ENCODE measurements at places on chromosomes 3 and 15.

GRCh38 chr3:149936812-149937230, 33.9 kb downstream of the PFN2 start:
- peak; percentile 30 for DNase-seq

DNA sequence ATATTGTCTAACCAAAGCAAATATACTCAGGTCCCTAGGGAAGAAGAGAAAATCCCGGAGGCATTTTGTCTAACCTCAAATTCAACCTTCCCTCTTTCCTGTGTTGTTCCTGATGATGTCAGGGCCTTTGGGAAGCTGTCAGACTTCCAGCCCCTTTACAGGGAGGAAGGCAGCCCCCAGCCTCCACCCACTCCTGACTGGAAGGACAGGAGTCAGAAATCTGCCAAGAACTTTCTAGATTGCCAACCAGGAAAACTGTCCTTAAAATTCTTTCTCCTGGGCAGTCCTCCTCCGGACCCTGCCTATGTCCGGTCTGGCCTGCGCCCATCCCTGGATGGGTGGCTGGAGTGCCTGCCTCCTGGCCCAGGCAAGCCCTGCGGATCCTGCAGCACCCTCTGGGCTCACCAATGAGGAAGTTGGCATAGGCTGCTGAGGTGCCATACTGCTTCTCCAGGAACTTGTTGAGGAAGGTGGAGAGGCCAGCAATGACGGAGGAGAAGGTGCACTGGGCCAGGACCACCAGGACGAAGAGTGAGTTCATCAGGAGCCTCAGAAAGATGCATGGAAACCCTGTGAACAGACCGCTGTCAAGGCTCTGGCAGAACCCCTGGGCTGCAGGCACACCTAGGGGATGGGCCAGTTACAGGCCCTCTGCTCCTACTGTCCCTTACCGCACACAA, 52.6 kb upstream of the RAB6B start:
- no peak for DNase-seq

- DNase-seq, result no peak
Observed at GRCh38 chr3:50466177-50466576, 37.3 kb downstream of the CACNA2D2 start.

- DNase-seq, result no peak
Observed at GRCh38 chr15:63073497-63074172, 31.1 kb downstream of the TPM1 start.

DNA sequence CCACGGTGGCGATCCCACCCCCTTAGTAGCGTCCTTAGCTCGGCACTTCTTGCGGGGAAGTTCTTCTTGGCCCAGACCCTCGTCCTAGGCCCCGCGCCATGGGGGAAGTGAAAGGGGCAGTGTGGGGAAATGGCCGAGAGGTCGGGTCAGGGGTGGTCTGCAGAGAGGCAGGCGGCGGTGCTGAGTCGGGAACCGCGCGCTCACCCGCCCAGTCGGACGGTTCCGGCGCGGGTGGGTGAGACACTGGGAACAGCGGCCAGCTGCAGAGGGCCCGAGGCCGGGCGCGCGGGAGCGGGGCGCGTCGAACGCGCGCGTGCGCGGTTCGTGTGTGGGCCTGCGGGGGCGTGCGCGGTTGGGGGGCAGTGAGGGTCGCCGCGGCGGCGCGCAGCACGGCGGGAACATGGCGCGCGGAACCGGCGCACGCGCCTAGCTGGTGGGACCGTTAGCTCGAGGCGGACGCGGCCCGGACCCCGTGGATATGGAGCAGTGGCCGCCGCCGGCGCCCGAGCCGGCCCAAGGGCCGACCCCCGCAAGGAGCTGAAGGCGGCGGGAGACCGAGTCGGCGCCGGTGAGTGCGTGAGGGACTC, 246.9 kb downstream of the GOLGA6L6 start:
- DNase-seq, result no peak

DNA sequence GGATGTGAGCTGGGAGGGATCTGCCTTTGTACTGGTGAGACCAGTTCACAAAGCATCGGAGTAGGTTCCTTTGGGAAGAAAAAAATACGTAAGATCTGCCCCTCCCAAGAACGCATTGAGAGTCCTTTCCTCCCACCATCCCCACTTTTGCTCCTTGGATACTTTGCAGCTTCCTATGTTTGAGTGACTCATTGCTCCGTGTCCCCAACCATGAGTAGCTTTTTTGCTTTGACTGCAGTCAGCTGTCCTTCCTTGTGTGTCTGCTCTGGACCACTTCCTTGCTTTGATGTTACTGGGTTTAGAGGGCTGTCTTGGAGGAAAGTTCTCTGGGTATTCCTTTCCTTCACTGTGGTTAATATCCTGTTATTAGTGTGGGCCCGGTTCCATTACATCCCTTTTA, 43.2 kb upstream of the PTPN23 start:
- DNase-seq, result no peak

- no peak for DNase-seq
Observed at GRCh38 chr15:59556380-59556779, 55.2 kb upstream of the GCNT3 start.

GRCh38 chr3:120410116-120410515, 40.7 kb downstream of the FSTL1 start:
- no peak for DNase-seq

DNA sequence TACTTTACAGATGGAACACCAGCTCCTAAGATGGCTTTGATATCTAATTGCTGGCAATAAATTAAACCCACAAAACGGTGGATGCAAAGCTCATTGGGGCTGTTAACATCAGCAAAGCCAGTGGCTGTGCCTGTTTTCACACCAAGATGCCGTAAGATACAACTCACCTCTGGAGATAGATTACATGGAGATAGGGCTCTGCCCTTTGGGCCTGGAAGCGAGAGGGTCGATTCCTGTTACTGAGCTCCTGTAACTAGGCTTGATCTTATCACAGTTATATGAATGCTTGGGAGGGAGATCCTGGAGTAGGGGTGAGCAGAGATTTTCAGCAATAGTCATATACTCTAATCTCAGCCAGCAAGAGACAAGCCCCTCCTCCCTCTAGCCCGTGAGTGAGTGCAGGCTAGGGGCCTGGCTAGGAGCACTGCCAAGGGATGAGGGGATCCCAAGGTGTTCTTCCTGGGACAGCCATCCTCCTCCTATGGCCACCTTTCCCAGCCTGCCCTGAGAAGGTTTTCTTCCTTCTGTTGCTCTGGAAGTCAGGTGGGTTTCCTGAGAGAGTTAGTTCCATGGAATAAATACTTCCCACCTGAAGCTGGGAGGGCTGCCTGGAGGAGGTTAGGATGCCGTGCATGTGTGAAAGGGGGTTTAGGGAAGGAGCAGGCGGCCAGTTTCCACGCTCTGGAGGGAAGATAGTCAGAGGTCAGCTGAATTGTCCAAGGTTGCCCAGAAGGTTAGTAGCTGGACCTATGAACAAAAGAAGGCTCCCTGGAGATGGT, 18.1 kb upstream of the DOCK3 start:
- DNase-seq, result no peak

DNA sequence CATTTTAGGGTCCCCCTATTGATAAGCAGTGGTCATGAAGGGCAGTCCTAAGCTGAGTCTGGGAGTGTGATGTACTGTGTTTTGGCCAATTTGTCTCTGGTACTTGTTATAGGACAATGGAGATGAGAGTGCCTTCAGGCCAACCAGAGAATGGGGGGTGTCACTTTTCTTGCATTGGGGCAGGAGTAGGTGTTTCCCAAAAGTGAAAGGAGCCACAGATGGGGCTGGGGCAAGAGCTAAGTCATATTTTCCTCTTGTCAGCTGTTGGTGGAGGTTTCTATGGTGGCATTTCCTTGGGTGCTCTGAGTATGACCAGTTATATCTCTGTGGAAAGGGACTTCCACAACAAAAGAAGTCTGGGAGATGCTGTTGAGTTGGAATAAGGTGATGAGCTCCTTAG, 24.7 kb upstream of the BSN start:
- no peak for DNase-seq

DNA sequence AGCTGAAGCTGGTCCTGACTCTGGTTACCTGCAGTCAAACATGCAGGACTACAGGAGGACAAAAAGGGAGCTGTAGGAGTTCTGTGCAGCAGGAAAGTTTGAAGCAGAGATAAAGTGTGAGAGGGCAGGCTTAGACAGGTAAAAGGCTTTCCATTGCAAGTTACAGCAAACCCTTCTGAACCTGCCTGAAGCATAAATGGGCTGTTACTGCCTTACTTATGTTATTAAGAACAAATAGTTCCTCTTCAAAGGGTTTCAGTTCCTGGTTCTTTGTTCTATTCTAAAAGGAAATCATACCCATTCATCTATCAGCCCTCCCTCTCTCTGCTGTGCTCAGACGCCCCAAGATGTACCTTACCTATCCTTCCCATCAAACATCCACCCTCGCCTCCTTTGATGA, 52.4 kb upstream of the CACNA2D3 start:
- no peak for DNase-seq

- no peak for DNase-seq
Observed at GRCh38 chr15:98775498-98776230, 127.3 kb downstream of the IGF1R start.

- DNase-seq, result no peak
Observed at GRCh38 chr3:152469248-152470025, 200.7 kb downstream of the MBNL1 start.

GRCh38 chr3:78604341-78604740, 1163.5 kb downstream of the ROBO1 start:
- no peak for DNase-seq

GRCh38 chr15:82802497-82802896, 3.4 kb downstream of the FSD2 start:
- DNase-seq, result no peak

GRCh38 chr15:101579631-101580163, 72.5 kb downstream of the TM2D3 start:
- DNase-seq, result no peak
